ENCODE measurements at places on chromosomes 12 and 14.

- DNase-seq = no peak
Observed at GRCh38 chr12:91104812-91105466, 6.4 kb downstream of the LUM start.

GRCh38 chr14:93311082-93311481, 21.8 kb downstream of the BTBD7 start:
- DNase-seq = no peak

- no peak for DNase-seq
Observed at GRCh38 chr14:92770484-92770883, 22.1 kb upstream of the LGMN start.

DNA sequence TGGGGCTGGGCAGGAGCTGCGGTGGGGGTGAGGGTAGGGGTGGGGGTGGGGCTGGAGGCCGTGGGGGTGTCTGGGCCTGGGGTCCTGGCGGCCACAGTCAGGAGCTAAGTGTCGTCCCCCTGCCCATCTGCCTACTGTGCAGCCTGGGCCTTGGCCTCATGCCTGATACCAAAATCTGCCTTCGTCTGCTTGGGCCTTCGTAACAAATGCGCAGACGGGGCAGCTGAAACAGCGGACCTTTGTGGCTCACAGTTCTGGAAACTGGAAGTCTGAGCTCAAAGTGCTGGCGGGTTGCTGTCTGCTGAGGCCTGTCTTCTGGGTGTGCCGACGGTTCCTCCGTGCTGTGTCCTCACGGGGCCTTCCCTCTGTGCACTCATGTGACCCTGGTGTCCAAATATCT, 61.7 kb downstream of the KIF26A start:
- DNase-seq = no peak

DNA sequence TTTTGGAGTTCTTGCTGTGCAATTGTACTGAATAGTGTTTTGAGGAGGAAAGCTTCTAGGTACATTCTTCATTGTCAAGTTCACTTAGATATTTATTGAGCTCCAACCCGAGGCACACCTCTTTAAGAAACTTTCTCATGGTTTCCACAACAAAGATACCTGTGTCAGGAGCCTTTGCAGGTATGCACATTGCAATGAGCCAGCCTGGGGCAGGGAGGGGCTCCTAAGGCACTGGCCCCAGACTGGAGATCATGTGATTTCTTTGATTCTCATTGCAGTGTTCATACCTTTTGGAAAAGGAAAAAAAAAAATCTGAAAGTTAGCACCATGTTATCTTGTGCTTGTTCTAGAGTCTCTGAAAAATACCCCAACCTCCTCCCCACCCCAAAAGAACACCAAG, 80.3 kb downstream of the PRMT8 start:
- no peak for DNase-seq

DNA sequence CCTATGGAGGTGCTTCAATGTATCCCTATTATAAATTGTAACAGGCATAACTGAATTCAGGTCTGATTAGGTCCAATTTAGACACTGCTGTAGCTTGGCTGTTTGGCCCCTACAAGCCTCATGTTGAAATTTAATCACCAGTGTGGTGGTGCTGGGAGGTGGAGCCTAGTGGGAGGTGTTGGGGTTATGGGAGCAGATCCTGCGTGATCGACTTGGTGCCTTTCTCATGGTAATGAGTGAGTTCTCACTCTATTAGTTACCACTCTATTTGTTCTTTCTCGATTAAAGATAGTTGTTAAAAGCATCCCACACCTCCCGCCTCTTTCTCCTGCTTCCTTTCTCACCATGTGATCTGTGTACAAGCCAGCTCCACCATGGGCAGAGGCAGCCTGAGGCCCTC, 122.1 kb downstream of the FOXA1 start:
- no peak for DNase-seq

GRCh38 chr12:17358835-17359234, 731.2 kb downstream of the RERGL start:
- no peak for DNase-seq

- no peak for DNase-seq
Observed at GRCh38 chr12:51369581-51369980, 21.6 kb downstream of the GALNT6 start.

DNA sequence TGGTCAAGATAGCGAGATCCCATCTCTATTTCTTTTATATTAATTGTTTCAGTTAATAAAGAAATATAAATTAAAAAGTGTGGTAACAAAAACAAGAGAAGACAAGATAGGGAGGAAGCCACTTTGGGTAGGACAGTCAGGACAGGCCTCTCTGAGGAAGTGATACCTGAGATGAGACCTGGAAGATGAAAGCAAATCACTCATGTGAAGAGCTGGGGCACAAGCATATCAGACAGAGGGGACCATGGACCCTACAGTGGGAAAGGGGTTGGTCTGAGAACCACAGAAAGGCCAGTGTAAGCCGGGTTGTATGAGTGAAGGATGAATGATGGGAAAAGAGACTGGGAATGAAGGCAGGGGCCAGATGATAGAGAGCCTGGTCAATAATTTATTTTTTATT, 1.8 kb upstream of the MED6 start:
- no peak for DNase-seq

DNA sequence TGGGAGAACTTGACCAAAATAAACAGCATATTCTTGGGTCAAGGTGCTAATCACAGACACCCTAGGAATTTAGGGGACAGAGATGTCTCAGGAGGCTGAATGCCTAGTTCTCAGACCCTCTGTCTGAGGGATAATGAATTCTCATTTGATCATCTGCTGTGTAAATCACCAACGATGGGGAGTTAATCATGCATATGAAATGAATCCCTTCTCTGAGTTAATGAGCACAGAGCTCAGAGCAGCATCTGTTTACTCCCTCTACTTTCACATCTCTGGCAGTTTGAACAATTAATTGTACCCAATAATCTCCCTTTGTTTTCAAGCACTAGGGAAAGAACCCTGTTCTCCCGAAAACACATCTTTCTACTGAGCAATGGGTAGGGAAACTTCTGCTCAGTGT, 129.4 kb upstream of the SRRM4 start:
- DNase-seq = no peak

GRCh38 chr14:43903209-43903608, 603.9 kb downstream of the FSCB start:
- no peak for DNase-seq

- DNase-seq = no peak
Observed at GRCh38 chr12:70028918-70029317, 203.9 kb downstream of the MYRFL start.

- DNase-seq = no peak
Observed at GRCh38 chr12:2941524-2941923, 17.7 kb upstream of the TEAD4 start.

- DNase-seq = no peak
Observed at GRCh38 chr14:41051801-41052200, 554.9 kb upstream of the LRFN5 start.

GRCh38 chr14:73245480-73246325, 8.4 kb downstream of the PAPLN start:
- peak; percentile 46 for DNase-seq

DNA sequence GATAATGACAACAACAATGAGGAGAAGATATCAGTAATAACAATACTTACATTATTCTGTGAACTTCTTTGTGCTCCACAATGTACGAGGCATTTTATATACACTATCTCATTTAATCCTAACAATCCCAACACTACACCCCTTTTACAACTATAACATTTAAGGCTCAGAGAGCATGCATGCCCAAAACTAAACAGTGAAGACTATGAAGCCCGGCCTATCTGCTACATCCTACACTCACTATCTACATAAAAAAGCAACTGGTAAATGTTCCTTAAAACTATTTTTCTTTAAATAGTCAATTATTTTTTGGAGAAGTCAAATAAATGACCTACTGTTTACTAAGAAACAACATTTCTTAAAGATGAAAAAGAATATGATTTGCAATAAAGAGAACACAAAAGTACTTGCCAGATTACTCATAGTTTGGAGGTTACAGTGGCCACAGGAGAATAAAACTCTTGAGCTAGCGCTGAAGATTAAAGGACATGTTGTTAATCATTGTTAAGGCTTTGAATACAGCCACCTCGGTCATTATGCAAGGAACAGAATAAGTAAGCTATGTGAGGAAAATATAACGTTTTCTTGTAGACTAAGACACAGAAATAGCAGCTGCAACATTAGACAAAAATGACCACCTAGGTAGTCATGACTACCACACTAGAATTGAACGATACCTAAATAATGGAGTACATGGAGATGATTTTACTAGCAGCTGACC, 56.7 kb downstream of the EPS8 start:
- no peak for DNase-seq

DNA sequence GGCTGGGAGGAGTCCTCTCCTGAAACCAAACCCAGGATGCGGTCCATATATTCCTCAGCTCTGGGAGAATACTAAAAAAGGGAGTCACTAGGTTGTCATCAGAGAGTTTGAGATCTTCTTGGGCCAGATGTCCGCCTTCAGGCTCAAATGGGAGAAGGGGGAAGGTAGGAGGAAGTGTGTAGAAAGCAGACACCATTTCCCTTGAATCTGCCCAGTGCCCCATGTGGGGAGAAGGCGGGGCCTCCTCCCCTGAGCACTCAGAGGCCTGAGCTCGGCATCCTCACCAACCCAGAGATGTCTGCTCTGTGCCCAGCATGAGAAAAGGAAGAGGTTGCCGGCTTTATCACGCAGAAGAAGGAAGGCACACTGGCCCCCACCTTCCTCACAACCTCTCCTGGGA, 37.3 kb downstream of the LTBP2 start:
- DNase-seq = peak; percentile 28
